ENCODE measurements at places on chromosomes 12 and 14.

DNA sequence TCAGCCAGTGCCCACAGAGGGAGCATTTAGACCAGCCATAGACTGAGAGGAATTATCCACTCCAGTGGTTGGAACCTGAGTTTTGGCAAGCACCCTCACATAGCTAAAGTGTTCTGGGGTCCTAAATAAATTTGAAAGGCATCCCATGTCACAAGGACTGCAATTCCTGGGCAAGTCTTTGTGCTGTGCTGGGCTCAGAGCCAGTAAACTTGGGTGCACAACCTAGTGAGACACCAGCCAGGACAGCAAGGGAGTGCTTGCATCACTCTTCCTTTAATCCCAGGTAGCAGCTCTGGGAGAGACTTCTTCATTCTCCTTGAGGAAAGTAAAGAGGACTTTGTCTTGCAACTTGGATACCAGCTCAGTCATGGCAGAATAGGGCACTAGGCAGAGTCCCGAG, 142.0 kb upstream of the FSCB start:
- no peak for DNase-seq

DNA sequence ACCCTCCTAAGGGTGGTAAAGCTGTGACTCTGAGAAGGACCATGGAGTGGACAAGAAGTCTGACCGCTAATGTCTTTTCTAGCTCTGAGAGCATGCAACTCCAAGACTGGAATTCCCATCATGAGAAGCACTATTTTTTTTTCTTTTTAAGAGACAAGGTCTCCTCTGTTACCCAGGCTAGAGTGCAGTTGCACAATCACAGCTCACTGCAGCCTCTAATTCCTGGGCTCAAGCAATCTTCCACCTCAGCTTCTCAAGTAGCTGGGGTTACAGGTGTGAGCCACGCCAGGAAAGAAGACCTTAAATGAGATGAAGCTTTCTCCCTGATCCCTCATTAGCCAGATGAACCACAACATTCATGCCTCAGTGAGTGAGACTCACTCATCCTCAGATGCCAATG, 19.2 kb downstream of the VDR start:
- DNase-seq, result no peak

- DNase-seq, result no peak
Observed at GRCh38 chr14:95291859-95292542, 27.7 kb downstream of the CLMN start.

GRCh38 chr14:106346534-106347290, 820.3 kb downstream of the TMEM121 start:
- DNase-seq, result no peak

GRCh38 chr12:124771462-124772288, 92.0 kb downstream of the SCARB1 start:
- peak; percentile 58 for DNase-seq

- DNase-seq, result no peak
Observed at GRCh38 chr12:13241833-13242488, 45.4 kb downstream of the EMP1 start.
